ENCODE measurements at places on chromosomes 1 and 21.

GRCh38 chr1:111776391-111776790, 20.7 kb downstream of the DDX20 start:
- DNase-seq, result peak; percentile 58

DNA sequence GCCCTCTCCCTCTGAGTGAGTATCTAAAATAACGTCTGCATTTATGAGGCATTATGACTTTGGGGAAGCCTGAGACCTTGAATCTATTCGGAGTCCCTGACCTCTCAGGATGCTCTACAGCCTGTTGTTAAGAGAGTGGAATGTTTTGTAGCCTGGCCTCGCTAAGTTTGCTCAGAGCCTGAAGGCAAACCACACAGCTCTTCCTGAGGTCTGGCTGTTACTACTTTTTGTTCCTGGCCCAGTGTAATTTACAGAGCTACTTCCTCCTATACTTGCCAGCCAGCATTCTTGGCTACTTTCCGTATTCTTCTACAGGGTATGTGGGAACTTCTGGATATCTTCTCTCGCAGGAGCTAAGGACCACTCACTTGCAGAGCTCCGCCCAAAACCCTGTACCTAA, 3.6 kb upstream of the ZMYM4 start:
- no peak for DNase-seq

GRCh38 chr1:75985827-75986226, 53.6 kb upstream of the ASB17 start:
- DNase-seq, result no peak

GRCh38 chr1:156643049-156643777, 1.3 kb downstream of the BCAN start:
- DNase-seq, result no peak

DNA sequence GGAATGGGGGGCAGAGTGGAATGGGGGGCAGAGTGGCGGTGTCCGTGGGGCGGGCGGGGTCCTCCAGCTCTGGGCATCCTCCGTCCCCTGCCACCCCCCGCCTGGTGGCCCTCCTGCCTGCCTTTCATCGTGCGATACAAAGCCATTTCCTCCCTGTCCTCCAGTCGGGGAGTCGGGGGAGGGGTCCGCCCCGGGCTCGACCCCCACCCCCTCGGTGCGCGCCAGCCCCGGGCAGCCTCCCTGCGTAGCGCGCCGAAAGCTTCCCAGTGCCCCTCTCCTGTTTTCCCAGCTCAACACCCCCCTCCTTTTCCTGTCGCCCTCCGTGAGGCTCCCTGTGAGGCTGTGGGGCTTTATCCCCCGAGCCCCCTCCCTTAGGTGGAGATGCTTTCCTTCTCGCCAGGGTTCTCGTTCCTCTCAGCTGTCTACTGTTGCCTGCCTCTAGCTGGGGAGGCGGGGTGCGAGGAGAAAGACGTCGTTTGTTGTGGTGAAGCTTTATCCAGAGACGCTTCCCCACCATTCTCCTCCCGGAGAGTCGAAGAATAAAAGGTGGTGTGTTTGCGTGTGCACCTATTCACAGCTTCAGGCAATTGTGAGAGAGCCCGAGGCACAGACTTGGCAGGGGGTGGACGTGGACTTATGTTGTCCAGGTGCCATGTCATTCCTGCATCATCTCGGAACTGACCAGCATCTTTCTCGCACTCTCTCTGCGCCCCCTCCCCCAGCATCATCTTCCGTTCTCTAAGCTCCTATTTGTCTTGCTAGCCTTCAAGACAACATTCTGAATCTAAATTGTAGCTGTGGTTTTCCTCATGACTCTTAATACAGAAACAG, 848 bp downstream of the DNM3 start:
- DNase-seq, result no peak

Measured in fibroblast of skin of left quadriceps (primary cell).